ENCODE measurements at places on chromosomes 4 and X.

DNA sequence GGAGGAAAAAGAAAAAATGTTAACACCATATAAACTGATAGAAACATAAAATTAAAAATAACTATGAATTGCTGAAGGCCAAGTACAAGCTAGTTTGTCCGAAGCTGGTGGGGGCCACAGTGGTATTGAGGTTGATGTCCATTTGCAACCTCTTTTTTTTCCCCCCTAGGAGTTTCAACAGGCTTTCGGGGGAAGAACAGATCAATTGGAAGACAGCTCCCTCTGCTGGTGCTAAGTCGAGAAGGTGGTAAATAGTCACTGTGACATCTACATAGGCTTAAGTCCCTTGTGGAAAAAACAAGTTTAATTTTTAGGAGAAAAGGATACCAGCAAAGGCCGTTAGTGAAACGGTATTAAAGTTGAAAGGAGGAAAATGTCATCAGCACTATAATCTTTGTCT lies 115.7 kb upstream of the ZXDA start:
- no peak for DNase-seq

DNA sequence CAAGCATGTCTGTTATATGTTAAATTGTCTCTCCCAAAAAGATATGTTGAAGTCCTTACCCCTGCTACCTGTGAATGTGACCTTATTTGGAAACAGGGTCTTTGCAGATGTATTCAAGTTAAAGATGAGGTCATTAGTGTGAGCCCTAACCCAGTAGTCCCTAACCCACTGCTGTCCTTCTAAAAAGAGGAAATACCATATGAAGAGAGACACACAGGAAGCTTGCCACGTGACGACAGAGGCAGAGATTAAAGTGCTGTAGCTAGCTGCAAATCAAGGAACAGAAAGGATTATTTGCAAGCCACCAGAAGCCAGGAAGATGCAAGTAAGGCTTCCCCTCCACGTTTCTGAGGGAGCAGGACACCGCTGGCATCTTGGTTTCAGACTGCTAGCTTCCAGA lies 150.1 kb downstream of the HNRNPD start:
- DNase-seq = no peak

- DNase-seq = no peak
Measured at GRCh38 chr4:7614350-7614949, 179.7 kb upstream of the PSAPL1 start.

- DNase-seq = no peak
Measured at GRCh38 chr4:4735870-4736269, 123.6 kb upstream of the MSX1 start.

GRCh38 chrX:46758163-46758955 lies 559 bp downstream of the SLC9A7 start:
- DNase-seq = peak; percentile 18

GRCh38 chr4:75058486-75058885 lies 125.6 kb downstream of the PARM1 start:
- DNase-seq = no peak

DNA sequence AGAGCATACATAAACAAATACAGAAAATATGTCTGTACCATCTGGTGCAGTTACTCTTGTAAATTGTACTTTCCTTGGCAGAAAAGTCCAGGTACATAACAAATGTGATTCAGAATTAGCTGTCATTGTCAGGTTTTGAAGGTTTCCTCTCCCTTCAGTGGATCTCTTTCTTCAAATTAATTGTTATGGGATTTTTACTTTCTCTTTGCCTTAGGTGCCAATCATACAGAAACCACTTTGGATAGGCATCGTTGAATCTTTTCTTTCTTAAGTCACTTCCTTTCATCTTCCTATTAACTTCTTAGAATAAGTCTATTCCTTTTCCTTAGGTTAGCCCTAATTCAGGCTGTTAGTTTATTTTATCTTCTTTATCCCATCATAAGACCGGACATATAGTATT lies 1992.1 kb upstream of the IGFBP7 start:
- DNase-seq = no peak

DNA sequence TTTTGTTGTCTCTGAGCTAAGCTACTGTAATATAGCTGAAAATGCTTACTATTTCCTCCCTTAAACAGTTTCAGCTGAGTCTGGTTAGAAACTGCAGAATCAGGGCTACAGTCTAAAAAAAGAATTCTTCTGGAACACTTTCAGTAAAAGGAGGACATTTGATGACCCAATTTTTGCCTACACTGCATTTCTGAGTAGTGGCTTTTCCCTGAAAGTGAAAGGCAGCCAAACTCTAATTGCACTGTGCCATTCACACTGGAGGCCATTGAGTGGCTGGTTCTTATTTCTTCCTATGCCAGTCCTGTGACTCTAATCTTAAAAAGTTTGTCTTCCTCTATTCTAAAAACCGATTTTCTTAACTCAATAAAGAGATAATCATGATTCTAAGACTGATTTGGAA lies 526.0 kb downstream of the CFAP47 start:
- no peak for DNase-seq

- no peak for DNase-seq
Measured at GRCh38 chr4:45663628-45664081, 460.2 kb downstream of the GABRG1 start.
